ENCODE measurements at places on chromosomes 5 and 9.

DNA sequence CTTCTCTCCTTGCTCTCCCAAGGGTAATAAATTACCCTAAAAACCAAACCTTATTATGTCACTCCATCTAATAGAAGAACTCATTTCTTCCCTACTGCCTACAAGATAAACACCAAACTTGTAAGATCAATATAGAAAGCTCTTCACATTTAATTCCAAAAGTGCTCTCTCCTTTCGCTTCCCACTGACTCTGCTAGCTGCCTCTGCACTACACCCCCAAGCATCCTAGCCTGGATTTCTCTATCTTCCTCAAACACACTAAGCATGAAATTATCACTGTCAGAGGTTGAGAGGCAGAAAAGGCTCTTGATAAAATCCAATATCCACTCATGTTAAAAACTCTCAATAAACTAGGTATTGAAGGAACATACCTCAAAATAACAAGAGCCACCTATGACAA is 162.4 kb downstream of the KCNN2 start:
- no peak for DNase-seq

- DNase-seq: no peak
Observed at GRCh38 chr9:18550286-18550685, 76.3 kb downstream of the ADAMTSL1 start.

DNA sequence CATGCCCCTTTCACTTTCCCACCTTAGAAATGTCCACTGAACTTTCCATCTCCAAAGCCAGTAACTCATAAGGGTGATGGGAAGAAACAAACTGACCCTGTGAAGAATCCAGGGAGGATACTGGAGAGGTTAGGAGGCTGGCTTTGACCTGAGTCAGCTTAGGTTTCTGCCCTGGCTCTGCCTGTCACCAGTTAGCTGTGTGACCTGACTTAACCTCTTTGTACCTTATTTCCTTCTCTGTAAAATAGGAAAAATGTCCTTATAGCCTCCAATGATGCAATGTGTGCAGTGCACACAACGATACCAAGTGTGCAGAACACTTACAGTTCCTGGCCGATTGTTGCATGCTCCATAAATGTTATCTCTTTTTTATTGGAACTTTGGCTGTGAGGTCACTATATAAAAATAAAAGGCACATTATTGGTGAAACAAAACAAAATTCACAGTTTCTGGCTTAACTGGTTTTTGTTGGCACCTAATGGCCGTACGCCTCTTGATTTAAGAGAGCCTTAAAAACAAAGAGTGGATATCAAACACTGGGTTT is 37.8 kb downstream of the GABRP start:
- DNase-seq: no peak

DNA sequence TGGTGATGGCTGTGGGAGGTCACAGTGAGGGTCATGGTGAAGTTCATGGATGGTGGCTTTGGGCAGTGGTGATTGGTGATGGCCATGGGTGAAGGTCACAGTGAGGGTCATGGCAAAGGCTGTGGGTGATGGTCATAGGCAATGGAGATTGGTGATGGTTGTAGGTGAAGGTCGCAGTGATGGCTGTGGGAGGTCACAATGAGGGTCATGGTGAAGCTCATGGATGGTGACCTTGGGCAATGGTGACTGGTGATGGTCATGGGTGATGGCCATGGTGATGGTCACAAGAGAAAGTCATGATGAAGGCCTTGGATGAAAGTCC is 115.6 kb upstream of the IRX4 start:
- no peak for DNase-seq

GRCh38 chr5:149211566-149211965 is 60.1 kb upstream of the AFAP1L1 start:
- DNase-seq: no peak

DNA sequence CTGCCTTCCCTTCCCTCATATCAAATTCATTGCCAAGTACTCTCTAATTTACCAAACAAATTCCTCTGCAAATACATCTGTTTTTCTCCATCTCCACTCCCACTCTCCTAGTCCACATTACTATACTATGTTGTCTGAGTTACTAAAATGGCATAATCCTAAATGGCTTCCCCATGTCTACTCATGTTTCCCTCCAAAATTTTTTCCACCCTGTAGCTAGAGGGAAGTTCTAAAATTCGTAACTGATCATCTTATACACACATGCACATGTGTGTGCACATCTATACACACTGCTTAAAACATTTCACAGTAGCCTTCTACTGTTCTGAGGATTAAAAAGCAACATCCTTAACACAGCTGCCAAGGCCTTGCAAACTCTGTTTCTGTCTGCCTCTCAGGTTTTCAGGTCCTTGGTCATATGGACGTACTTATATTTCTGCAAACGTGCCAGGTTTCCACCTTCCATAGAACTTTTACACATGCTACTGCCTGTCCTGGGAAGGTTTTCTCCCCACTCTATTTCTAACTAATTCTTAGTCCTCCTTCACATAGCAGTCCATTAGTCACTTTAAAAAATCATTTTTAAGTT is 140.6 kb downstream of the LURAP1L start:
- DNase-seq: no peak

- no peak for DNase-seq
Observed at GRCh38 chr5:9479361-9479760, 66.5 kb downstream of the SEMA5A start.

- DNase-seq: no peak
Observed at GRCh38 chr9:136036050-136036449, 59.0 kb downstream of the NACC2 start.

DNA sequence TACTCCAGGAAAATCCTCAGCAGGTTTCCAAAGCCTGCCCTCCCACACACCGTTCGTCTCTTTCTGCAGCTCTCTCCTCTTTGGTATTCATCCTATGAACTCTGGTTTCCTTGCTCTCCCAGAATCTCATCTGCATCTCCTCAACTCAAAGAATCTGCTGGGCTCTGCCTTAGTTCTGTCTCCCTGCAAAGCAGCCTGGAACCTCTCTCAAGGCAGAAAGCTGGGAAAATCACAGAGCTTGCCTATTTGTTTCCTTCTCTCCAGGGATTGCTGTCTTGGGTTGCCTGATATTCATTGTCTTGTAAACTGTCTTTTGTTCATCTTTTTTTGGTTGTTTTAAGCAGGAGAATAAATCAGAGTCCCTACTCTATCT is 5.3 kb upstream of the ERAP2 start:
- no peak for DNase-seq

DNA sequence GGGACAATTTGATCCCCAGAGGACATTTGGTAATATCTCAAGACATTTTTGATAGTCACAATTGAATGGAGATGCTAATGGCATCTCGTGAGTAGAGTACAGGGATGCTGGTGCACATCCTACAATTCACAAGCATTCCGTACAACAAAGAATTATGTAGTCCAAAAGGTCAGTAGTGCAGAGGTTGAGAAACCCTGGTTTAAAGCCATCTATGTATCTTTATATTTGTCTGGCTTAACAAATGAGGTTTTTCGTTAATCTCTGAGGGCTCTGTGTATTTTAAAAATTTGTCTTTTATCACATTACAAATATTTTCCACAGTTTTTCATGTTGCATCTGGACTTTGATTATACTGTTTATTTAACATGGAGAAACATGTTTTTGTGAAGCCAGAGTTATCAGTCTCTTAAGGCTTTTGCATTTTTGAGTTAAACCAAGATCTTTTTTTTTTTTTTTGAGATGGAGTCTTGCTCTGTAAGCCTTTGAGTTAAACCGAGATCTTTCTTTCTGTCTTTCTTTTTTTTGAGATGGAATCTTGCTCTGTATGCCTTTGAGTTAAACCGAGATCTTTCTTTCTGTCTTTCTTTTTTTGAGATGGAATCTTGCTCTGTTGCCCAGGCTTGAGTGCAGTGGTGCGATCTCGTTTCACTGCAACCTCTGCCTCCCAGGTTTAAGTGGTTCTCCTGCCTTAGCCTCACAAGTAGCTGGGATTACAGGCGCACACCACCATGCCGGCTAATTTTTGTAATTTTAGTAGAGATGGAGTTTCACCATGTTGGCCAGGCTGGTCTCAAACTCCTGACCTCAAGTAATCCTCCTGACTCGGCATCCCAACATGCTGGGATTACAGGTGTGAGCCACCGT is 2.8 kb downstream of the HSDL2 start:
- DNase-seq: no peak

GRCh38 chr9:114400219-114400618 is 12.4 kb upstream of the AKNA start:
- no peak for DNase-seq

GRCh38 chr9:114570742-114571141 is 16.8 kb upstream of the ATP6V1G1 start:
- DNase-seq: no peak

DNA sequence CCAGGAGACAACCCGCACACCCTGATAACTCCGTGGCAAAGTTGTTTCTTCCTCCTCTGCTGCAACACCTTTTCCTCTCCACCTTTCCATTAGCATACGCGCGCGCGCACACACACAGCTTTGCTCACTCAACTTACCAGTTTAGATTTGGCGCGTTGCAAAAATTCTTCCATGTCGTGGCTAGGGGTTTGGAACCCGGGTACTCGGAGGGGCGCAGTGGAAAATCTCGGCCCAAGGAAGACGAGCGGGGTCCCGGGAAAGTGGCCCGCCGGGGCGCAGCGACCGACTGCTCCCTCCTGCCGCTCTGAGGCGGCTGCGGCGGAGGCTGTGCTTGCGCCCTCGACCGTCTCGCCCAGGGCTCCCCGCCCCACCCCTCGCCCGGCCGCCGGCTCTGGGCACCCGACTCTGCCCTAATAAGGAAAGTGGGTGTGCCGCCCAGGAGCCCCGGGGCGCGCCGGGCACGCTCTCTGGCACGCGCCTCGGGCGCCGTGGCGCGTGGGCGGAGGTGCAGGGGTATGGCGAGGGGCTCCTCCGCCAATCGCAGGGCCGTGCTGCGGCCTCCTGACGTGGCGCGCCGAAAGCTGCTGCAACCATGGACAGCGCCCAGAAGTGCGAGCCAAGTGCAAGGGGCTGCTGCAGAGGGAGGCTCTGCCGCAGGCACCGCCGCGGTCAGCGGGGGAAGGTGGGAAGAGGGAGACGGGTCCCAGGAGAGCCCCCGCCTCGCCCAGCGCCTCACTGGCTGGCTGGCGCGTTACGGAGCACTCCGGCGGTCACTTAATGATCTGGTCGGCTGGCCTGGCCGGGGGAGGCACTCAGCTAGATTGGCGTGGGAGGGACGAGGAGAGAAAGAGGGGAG is at the start of gene PRUNE2:
Gene PRUNE2 (minus strand): TSS at position 324 of the 856 bp plus-strand sequence. CDS start 151 bp downstream, at position 173.
- DNase-seq: no peak

GRCh38 chr9:95108777-95109176 is 208.7 kb downstream of the FANCC start:
- DNase-seq: no peak

- peak; percentile 15 for DNase-seq
Observed at GRCh38 chr5:179668391-179668790, 12.4 kb downstream of the CBY3 start.

- DNase-seq: no peak
Observed at GRCh38 chr5:141935538-141935937, 11.9 kb downstream of the DELE1 start.

DNA sequence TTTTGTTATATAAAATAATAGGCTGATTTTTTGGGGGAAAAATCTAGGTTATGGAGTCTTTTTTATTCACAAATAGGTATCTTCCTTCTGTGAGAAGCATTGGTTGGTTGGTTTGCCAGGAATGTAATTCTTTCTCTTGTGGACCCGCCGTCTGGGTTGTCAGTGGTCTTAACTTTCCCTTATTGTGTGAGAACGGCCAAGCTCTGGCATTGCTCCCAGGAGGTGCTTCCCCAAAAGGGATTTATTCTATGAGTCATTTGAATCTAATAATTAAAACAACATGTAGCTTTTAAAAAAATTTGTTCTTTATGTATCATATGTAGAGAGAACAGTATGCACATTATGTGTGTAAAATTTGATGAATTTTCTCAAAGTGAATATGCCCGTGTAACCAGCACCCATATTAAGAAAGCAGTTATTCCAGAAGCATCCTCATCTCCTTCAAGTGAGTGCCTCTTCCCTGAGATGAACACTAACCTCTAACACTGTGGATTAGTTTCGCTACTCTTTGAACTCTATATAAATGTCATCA is 114.4 kb downstream of the MAST4 start:
- DNase-seq: no peak

DNA sequence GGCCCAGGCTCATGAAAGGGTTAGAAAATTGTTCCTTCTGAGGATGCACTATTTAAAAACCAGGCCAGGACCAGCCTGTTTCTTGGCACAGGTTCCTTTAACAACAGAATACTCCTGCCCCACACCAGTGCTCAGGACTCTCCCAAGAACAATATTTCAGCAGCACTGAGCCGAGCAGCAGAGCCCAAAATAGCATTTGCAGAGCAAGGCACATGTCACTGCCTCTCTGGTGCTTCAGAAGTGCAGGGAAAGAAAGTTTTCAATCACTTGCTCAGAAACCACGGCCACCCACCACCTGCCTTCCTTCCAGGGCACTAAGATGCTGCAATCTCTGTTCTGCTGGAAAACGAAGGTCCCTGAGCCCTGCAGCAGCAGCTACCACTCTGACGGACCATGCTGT is 77.6 kb downstream of the SIL1 start:
- no peak for DNase-seq

- no peak for DNase-seq
Observed at GRCh38 chr9:18077941-18078678, 395.8 kb upstream of the ADAMTSL1 start.

- DNase-seq: no peak
Observed at GRCh38 chr9:93577078-93577974, 942 bp downstream of the PHF2 start.

DNA sequence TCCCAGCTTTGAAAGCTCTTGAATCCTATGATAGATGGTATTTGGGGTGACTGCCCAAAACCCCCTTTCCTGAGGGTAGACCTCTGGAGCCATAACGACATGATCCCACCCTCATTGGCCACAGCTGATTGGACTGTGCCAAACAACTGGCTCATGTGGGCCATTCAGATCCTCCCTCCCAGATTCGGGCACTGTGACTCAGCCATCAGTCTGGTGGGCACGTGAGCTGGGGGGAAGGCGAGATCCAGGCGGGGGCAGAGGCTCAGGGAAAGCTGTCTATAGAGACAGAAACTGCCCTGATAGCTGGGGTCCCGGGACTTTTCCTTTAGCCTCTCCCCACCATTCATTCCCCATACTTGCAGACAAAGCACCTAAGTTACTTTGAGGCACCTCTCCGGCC is 15.1 kb upstream of the NCS1 start:
- no peak for DNase-seq

DNA sequence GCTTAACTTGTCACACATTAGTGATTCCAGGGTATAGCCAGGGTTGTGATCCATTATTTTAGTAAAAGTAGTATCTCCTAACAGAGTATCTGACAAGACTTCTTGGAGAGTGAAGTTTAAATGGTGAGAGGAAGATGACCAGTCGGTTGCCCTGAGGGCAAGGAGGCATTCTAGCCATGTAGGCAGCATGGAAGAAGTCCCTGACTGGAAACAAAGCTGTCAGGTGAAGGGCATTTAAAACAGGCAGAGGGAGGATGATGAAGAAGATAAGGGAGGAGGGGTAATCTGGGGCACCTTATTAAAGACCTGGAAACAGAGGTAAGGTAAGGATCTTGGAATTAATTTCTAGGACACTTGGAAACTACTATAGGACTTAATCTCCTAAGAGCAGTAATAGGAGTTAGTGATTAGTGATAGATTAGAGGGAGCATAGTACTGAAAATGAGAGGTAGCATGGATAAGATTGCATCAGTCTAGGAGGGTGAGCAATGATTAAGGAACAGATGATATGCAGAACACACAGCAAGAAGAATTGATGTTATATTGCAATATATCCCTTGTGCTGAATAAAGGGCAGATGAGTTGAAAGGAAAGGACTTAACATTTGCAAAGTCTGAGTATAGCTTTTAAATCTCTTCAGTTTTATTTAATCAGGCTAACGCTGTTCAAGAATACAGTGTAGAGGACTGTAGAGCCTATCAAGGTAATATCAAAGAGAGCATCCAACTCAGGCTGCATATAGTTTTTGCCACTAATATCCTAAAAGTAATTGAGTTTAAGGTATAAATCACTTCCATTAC is 9.6 kb downstream of the KIF2A start:
- DNase-seq: no peak

Measured in effector memory CD4-positive, alpha-beta T cell (primary cell).